ENCODE measurements at places on chromosomes 2 and 18.

- no peak for DNase-seq
- no peaks in the 10 kb centered on the region for H3K4me1 ChIP-seq
- no peak overlapping the region for H3K4me3 ChIP-seq
- peaks cover 2% of the 10 kb centered on the region for H3K27me3 ChIP-seq
- no peak overlapping the region for H3K27ac ChIP-seq
Measured at GRCh38 chr2:122074201-122074600, 318.8 kb downstream of the TSN start.

- no peaks in the 10 kb centered on the region for H3K27me3 ChIP-seq
- H3K36me3 ChIP-seq = no peaks in the 10 kb centered on the region
- no peaks in the 10 kb centered on the region for H3K4me1 ChIP-seq
Measured at GRCh38 chr2:46814160-46814961, 101.2 kb downstream of the MCFD2 start.

DNA sequence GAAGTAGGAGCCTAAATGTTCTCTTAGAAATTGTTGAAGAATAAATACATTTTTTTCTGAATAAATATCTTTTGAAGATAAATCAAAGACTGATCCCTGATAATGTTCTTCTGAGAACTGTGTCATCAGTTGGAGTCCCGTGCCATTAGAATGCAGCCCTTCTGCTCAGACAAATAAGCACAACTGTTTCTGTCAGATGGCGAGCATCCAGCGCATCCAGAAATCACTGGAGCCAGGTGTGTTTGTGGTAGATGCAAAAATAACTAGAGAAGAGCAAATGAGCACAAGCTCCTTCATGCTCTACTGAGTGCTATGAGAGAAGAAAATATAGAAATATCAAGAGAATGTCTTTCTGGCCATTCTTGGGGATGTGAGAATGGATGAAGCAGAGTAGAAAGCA, 573.7 kb downstream of the THSD7B start:
- no peak overlapping the region for H3K4me3 ChIP-seq
- H3K27ac ChIP-seq = no peak overlapping the region
- no peaks in the 10 kb centered on the region for H3K27me3 ChIP-seq

DNA sequence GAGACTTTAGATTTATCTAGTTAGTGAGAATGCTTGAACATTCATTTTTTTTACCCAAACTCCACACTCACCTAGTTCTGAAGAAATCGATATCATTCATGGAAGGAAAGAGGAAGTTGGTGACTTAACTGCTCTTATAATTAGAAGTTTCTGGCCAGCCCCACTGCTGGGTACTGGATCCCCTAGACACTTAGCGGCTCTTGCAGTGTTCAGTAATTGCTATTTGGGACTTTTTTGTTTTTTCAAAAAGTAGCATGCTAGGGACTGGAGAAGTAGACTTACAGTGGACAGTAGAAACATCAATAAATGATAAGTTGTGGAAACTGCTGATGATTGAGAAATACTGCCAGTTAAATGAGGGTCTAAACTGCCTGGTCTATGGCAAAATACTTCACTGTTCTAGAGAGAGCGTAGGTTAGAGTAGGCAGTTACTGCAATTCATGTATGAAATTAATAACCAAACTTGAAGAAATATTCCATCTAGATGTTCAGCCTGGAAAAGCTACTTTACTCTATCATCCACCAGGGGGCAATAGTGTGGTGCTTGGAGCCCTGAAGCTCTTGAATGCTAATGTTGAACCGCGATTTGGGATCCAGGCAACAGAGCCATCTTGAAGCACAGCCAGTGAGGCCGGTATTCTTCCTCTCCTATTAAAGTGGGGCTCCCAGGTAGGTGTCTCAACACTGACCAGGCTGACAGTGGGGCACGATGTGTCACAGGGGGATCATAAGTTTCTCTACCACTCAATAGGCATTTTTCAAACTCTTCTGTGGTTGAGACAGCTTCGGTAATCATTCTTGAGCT, 146.1 kb upstream of the SESTD1 start:
- H3K4me3 ChIP-seq = no peak overlapping the region
- DNase-seq = no peak
- H3K27ac ChIP-seq = no peak overlapping the region
- H3K36me3 ChIP-seq = no peaks in the 10 kb centered on the region
- no peaks in the 10 kb centered on the region for H3K4me1 ChIP-seq

- H3K27me3 ChIP-seq = no peaks in the 10 kb centered on the region
- DNase-seq = peak; percentile 66
- peaks cover 12% of the 10 kb centered on the region for H3K36me3 ChIP-seq
- H3K4me3 ChIP-seq = no peak overlapping the region
- H3K4me1 ChIP-seq = no peaks in the 10 kb centered on the region
Measured at GRCh38 chr2:112121682-112122254, 16.4 kb upstream of the FBLN7 start.

GRCh38 chr2:19357402-19358241, 801 bp downstream of the OSR1 start:
- H3K36me3 ChIP-seq = no peaks in the 10 kb centered on the region
- H3K4me3 ChIP-seq = peak overlapping the region; percentile 37
- DNase-seq = no peak

DNA sequence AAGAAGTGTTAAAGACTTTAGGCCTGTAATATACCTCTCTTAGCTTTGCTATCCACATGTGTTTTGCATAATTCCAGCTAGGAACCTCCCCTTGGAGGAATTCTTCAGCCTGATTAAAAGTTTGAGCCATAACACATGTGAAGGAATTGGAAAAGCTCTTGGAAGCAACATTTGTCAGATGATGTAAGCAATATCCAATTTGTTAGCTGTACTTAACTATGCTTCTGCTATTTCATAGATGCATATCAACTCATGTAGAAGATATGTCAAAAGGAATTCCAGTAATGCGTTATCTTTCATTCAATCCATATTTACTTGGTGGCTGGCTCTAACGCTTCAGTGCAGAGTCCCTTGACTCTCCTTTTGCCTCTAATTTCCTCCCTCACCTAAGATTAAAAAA, 46.2 kb downstream of the PKP4 start:
- DNase-seq = no peak
- H3K36me3 ChIP-seq = no peaks in the 10 kb centered on the region
- no peaks in the 10 kb centered on the region for H3K4me1 ChIP-seq
- H3K27me3 ChIP-seq = no peaks in the 10 kb centered on the region
- no peak overlapping the region for H3K27ac ChIP-seq
- H3K4me3 ChIP-seq = no peak overlapping the region

DNA sequence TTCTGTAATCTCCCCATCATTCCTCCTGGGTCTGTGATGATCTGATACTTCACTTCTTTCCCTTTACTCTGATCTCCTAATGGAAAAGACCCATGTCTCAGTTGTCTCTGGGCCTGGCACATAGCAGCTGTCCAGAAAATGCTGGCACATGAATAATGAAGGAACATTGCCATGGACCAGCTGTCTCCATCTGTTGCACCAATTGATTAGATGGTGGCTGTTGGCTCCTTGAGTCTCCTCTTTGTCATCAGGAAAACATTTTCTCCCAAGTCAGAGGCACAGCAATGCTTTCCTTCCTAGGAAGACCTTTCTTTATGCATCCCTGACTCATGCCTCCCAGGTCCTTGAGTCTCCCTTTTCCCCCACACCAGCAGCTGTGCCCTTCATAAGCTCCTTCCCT, 286.2 kb upstream of the CXCR4 start:
- DNase-seq = no peak
- H3K27ac ChIP-seq = no peak overlapping the region
- peaks cover 22% of the 10 kb centered on the region for H3K27me3 ChIP-seq
- H3K36me3 ChIP-seq = no peaks in the 10 kb centered on the region
- no peak overlapping the region for H3K4me3 ChIP-seq

DNA sequence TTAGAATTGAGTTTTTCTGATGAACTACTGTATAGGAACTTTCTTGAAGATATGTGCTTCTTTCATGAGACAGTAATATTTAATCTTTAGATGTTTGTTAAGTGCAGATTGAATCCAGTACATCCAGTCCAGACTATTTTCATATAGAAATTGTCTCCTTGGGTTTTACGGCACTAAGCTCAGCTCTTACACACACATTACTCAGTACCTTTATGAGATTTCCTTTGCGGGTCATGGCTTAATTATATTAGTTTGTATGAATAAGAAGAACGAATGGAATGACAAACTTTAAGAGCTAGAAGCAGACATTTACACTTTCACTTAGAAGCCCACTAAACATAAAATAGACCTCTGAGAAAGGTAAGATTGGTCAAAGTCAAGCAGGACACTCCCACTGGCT, 223.3 kb upstream of the THUMPD2 start:
- no peaks in the 10 kb centered on the region for H3K4me1 ChIP-seq
- H3K27me3 ChIP-seq = no peaks in the 10 kb centered on the region
- no peak for DNase-seq
- no peak overlapping the region for H3K27ac ChIP-seq
- H3K4me3 ChIP-seq = no peak overlapping the region

DNA sequence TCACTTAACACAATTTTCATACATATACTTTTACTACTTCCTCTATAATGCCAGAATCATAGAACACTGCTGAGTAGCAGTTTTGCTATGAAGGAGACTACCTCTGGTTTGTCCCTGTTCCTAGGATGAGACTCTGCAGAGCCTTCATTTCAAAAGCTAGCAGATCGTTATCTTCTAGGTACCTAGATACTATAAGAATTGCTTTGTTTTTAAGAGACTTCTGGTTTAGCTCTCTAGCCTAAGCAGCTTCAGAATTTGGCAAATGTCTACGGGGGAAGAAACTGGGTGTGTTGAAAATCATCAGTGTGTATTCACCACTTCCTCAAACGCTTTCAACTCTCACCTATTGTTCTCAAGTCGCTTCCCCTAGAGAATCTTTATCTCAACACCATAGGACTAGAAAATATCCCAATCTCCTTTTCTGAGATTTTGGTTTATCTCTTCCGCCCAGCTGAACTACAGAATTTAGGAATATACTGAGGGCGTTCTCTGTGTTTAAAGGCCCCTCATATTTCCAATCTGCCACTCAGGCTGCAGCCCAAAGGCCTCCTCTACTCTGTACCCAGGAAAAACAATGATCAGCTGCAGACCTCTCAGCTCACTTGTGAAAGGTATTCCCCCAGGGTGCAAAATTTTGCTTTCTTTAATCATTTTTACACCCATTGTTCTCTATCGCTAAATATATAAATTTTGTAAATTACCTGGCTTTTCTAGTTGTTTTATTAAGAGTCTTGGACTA, 28.7 kb downstream of the SMAD2 start:
- peak overlapping the region; percentile 62 for H3K27ac ChIP-seq
- peaks cover 17% of the 10 kb centered on the region for H3K4me1 ChIP-seq
- H3K36me3 ChIP-seq = no peaks in the 10 kb centered on the region
- no peak for DNase-seq
- no peaks in the 10 kb centered on the region for H3K27me3 ChIP-seq

DNA sequence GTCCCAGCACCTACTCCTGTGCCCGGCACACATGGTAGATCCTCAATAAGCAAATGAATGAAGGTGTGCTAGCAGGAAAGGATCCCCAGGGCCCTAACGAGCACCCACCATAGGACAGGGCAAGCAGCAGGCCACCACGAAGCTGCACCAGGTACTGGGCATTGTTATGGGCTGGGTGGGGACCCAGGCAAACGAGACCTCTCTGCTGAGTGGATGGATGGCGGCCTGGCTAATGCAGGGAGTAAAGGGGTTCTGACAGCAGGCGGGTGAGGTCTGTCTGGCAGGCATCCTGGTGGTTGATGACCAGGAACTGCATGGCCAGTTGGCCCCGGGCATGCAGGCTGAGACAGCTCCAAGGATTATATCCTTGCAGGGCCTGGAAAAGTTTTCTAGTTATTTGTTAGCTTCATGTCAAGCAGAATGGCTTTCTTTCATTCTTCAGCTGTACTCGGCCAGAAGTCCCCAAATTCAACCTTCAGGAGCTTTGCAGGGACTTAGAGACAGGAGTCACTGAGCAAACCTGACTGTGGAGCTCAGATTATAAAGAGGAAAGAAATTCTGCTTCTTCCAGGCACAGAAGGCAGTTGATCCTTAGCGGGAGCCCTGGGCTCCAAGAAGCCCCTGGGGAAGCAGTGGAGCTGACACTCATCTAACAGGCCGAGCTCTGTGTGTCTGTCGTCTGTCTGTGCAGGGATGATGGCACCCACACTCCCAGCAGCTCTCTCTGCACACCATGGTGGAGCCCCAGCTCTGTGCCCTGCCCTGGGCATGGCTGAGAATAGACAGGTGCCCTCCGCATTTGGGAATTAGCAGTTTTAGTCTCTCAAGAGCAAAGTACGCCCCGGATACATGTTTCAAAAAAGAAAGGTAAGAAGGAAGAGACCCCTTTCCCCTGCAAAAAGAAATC, 51.2 kb downstream of the SDC1 start:
- H3K27ac ChIP-seq = no peak overlapping the region
- H3K4me1 ChIP-seq = no peaks in the 10 kb centered on the region
- no peak for DNase-seq
- no peak overlapping the region for H3K4me3 ChIP-seq

- DNase-seq = no peak
- H3K27me3 ChIP-seq = no peaks in the 10 kb centered on the region
- H3K4me3 ChIP-seq = no peak overlapping the region
- no peaks in the 10 kb centered on the region for H3K4me1 ChIP-seq
- no peak overlapping the region for H3K27ac ChIP-seq
Measured at GRCh38 chr18:56233595-56233994, 404.8 kb downstream of the TXNL1 start.

DNA sequence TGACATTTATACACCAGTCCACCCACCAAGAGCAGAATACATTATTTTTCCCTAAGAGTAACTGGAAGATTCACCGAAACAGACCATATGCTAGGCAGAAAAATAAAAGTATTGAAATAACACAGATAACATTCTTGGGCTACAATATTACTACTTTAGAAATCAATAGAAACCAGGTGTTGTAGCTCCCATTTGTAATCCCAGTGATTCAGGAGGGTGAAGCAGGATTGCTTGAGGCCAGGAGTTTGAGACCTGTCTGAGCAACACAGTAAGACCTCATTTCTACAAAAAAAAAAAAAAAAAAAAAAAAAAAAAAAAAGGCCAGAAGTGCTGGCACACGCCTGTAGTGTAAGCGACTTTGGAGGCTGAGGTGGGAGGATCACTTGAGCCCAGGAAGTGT, 9.6 kb downstream of the ICA1L start:
- H3K27ac ChIP-seq = no peak overlapping the region
- no peaks in the 10 kb centered on the region for H3K27me3 ChIP-seq
- no peak for DNase-seq
- no peaks in the 10 kb centered on the region for H3K36me3 ChIP-seq

DNA sequence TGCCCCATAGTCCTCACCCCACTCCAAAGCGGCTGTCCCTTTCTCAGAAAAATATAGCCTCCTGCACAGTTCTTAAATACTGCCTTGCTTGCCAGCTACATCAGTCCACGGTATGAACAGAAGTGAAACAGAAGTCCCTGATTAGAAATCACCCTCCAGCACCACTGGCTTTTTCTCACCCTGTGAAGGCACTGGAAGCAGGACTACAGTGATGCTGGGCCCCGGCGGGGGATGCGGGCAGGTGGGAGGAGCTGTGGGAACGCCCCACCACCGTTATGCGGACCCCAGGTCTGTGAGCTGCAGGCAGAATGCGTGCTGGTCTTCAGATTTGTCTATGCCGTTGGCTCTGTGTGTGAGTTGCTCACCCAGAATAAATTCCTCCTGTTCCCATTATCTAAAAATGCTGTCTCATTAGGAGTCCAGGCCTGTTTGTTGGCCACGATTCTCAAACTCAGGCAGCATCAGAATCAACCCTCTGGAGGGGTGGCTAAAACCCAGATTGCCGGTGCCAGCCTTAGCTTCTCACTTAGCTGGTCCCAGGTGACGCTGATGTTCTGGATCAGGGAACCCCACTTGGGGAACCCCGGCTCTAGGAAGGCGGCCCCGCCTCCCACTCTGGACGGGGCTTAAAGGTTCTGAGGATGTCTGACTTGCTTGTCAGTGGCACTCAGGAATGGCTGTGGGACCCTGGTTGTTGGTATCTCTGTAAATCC, 224.8 kb upstream of the PXDN start:
- no peak for DNase-seq
- no peaks in the 10 kb centered on the region for H3K36me3 ChIP-seq
- H3K27me3 ChIP-seq = no peaks in the 10 kb centered on the region
- H3K4me3 ChIP-seq = no peak overlapping the region
